ENCODE measurements at places on chromosomes 5 and 9.
A peak's percentile ranks its signal among the peaks of the same experiment; 100 is the strongest.

- ATAC-seq = peak; percentile 53
These were observed 335.4 kb downstream of the MSX2 start for GRCh38 chr5:175059687-175060211.

DNA sequence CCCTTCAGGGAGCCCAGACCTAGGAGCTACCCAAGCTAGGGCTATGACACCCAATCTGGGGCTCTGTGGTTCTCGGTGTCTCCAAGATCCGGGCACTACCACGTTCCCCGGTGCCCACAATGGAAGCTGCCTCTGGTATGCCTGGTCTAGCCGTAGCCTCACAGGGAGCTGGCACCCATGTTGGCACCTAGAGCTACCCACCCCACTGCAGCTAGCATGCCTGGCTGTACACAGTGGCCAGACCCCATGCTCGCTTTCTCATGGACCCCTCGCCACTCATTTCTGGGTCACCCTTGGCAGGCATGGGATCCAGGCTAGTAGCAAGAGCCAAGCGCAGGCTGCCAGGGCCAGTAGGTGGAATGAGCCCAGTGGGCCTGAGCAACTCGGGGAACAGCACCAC is 109.0 kb downstream of the CYLC2 start:
- ATAC-seq = no peak

GRCh38 chr9:101465326-101465915 is 29.8 kb upstream of the ALDOB start:
- ATAC-seq = no peak

- peak; percentile 55 for ATAC-seq
These were observed 93.7 kb downstream of the PDE4D start for GRCh38 chr5:59799668-59800346.

DNA sequence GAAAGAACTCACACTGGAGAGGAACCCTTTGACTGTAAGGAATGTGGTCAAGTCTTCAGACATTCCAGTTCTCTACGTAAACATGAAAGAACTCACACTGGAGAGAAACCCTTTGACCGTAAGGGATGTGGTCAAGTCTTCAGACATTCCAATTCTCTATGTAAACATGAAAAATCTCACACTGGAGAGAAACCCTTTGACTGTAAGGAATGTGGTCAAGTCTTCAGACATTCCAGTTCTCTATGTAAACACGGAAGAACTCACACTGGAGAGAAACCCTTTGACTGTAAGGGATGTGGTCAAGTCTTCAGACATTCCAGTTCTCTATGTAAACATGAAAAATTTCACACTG is 32.6 kb downstream of the MAPK9 start:
- ATAC-seq = no peak

- ATAC-seq = no peak
These were observed 325.2 kb downstream of the PSAT1 start for GRCh38 chr9:78622126-78622525.

DNA sequence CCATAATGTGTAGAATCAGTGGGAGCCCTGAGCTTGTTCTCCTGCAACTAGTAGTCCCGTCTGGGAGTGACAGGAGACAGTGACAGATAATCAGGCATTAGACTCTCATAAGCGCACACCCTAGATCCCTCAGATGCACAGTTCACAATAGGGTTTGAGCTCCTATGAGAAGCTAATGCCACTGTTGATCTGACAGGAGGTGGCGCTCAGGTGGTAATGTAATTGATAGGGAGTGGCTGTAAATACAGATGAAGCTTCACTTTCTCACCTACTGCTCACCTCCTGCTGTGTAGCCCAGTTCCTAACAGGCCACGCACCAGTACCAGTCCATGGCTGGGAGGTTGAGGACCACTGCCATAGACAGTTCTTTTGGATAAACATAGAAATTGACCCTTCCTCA is 188.7 kb downstream of the ROR2 start:
- no peak for ATAC-seq

- ATAC-seq = no peak
These were observed 480.7 kb downstream of the DMAC1 start for GRCh38 chr9:7318920-7319319.

DNA sequence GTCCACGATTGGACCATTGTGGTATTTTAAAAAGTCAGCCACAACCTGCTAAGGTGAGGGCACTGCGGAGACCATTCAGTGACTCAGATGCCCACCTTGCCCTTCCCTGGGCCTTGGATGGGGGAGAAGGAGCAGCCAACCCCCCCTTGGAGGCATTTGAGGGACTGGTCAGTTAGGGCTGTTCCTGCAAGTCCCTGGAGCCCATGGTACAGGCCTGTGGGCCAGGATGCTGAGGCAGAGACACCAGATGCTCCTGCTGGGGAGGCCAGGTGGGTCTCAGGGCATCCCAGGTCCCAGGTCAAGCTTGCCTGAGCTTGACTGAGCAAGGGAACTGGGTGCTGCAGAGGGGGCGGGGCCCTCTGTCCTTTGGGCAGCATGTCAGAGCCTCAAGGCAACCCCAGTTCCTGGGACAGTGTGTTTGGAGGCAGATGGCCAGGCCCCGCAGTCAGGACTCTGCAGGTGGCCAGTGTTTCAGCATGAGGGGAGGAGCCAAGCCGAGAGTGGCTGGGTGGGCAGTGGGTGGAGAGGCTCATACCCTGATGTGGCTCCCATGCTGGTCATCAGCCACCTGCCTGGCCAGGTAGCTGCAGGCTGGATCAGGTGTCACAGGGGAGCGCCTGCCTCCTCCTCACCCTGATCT is 27.5 kb downstream of the SLC6A3 start:
- ATAC-seq = no peak

GRCh38 chr5:21792748-21793147 is 1060.4 kb downstream of the CDH12 start:
- no peak for ATAC-seq

- no peak for ATAC-seq
These were observed 277.9 kb upstream of the MSX2 start for GRCh38 chr5:174446446-174446845.

DNA sequence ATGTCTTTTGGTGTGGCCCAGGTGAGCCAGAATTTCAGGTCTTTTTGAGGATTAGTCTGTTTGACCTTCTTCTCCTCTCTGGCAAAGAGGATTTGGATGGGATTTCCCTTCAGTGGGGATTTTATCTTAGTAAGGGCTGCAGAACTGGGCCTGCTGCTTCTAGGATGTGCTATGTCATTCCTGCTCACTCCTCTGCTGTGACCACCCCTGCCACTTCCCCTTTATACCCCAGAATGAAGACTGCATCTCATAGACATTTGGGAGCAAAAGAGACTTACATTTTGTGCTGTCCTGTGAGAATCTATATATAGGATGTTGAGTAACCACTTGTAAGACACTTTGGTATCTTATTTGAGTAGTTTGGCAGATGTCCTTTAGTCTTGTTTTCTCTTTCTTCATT is 76.2 kb downstream of the ARHGAP26 start:
- no peak for ATAC-seq

DNA sequence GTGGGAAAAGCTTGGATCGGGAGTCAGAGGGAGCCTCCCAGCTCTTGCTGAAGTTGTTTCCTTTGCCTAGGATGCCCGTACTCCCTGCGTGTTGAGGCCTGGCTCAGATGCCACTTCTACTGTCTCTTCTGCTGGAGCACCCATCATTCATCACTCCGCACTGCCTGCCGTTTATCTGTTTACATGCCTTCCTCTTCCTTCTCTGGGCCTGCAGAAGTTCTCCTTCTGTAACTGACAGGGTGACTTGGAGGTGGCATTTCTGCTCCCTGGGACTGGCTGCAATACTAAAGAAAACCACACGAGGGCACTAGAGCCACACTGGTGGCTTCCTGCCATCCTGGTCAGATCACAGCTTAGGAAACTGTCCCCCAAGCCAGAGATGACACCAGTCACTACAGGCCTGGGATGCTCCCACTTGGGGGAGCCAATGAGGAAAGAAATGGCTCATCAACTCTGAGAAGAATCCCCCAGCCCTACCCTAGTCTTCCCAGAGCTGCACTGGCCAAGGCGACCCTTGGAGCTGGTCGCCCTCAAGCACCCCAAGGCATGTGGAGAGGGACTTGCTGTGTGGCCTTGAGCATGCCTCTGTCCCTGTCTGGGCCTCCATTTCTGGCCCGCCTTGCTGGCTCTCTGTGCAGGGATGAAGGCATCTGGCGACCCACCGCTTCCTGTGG is 9.7 kb upstream of the SLC25A51 start:
- ATAC-seq = peak; percentile 63

DNA sequence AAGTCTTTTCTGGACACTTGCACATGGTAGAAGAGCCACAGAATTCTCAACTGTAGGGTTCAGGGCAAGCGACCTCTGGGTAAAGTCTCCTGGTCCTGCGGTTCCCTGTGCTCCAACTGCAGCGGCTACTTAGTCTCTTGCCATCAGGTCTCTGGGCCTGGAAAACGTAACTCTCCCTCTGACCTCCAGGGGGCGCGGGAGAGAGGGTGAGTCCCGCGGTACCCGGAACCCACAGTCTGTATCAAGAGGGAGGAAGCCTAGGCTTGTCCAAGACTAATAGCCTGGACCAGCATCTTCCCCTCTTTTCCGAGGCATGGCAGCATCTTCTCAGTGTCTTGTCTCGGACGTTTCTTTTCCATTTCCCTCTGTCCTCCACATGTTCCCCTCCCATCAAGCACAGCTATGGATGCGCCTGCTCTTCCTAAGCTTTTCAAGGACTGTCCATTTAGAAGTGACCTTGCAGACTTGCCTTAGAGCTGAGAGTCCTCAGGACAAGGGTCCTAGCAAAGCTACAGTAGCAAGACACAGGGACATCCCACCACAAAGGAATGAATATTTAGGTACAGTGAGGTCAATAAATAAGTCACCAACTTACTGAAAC is 59.3 kb downstream of the FSTL4 start:
- no peak for ATAC-seq
